ENCODE measurements at places on chromosomes 1 and 21. TPM values are rescaled to one million over a fixed set of nuclear protein-coding genes. Genes with fewer than 3 reads are reported as not detected.

The TBX19 gene
- total RNA-seq: 0.93 TPM

The CFAP74 gene
- total RNA-seq: not detected

The PTPN22 gene
- not detected for total RNA-seq

The FMO2 gene
- not detected for total RNA-seq

The IRF6 gene
- total RNA-seq: 0.10 TPM

The KRTAP19-1 gene
- not detected for total RNA-seq

The NMNAT1 gene
- 2.4 TPM for total RNA-seq

The RGS4 gene
- total RNA-seq: 0.08 TPM

The ECM1 gene
- total RNA-seq: 1.7 TPM

The KLHDC8A gene
- 0.62 TPM for total RNA-seq

The S100A7 gene
- not detected for total RNA-seq

The TAF12 gene
- 13.3 TPM for total RNA-seq

The PTPRC gene
- total RNA-seq: not detected
